ENCODE measurements at places on chromosomes 6 and 20. TPM values are rescaled to one million over a fixed set of nuclear protein-coding genes. Genes with fewer than 3 reads are reported as not detected.

The EFCAB8 gene
- under 0.01 TPM for total RNA-seq

The CENPW gene
- 1.6 TPM for total RNA-seq

The HTR1B gene
- total RNA-seq, result 0.81 TPM

The MUCL3 gene
- total RNA-seq, result not detected

The BTBD9 gene
- 25.0 TPM for total RNA-seq

The WFDC13 gene
- total RNA-seq, result not detected

The DACT2 gene
- total RNA-seq, result not detected

The TCF15 gene
- not detected for total RNA-seq

The KCNQ2 gene
- total RNA-seq, result not detected

The LHFPL5 gene
- not detected for total RNA-seq

All from hair follicle dermal papilla cell (primary cell).